ENCODE measurements at places on chromosomes 7 and 10.

- DNase-seq = no peak
These were observed 55.4 kb downstream of the GRID1 start for GRCh38 chr10:86311190-86311589.

DNA sequence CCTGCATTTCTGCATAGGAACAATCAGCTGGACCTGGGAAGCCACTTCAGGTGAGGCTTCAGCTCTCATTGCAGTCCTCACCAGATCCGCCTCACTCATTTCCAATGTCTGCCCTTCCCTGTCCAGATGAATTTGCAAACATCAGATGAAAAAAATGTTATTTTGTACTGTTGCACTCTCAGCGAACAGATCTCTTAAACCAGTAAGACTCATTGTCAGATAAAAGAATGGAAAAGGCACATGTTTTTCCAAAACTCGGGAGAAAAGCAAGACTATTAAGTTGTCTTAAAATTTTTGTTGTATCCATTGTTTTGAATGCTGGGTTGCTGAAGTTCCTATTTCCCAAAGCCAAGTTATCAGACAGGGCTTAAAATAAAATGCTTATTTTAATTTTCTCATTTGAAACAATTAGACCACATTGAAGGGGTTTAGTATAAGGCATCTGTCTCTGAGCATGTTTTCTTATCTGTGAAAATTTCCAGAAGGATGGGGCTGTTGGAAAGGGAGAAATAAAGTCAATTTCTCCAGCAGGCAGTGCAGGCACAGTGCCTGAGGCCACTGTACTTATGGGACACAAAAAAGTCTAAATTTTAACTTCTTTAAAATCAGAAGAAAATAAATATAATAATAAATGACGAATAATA lies 396.8 kb downstream of the KCNMA1 start:
- DNase-seq = no peak

DNA sequence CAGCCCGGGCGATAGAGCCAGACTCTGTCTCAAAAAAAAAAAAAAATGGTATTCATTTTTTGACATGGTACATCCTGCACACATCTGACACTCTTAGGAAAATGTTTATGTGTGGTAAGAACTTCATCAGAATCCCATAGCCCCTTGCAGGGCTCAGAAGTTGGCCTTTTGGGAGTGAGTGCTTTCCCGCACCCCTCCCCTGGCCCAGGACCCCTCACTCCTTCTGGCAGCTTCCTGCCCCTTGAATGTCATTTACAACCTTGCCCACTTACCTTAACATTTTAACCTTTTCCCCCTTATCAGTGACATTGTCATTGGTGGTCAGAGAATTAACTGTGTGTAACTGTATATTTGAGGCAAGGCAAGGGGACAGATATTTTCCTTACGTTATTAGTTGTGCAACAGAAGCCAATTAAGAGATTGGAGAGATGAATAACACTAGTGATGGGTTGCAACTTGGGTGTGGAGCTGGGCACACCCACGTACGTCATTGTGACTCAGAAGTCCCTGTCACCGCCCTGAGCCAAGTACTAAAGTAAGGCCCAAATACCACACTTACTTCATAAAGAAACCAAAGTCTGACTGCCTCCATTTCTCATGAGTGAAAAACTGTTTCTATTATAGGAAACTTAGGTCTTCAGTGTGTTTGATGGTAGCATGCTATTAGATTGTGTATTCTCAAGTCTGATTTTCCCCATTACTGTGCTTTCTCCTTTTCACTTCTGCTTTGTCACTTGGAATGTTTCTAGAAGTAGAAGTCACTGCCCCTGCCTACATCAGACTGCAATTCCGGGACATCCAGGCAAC lies 31.6 kb downstream of the OGDH start:
- DNase-seq = no peak

DNA sequence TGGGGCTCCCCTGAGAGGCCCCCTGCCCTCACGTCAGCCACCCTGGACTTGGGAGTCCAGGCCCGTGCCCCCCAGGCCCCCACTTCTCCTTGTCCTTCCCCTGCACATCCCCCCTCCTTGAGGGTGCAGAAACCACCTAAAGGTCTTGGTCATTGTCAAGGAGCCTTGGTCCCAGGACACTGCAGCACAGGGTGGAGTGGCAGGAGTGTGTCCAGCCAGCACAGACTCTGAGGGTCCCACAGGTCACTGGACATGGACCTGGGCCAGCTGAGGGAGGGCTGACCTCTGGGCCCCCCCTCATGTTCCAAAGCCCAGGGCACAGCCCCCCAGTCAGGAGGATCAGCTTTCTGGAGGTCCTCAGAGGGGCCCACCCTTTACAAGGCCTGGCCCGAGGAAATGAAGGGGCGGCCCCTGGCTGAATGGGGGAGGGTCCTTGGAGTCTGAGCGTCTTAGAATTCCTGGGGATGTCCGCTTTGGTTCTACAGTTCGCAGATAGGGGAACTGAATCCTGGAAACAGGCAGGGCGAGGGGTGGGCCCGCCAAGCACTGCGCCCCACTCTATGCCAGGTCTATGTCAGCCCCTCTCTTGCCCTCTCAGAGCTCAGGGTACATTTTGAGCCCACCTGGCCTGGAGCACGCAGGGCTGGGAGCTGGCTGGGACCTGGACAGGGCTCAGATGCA lies 54.0 kb downstream of the PWWP2B start:
- no peak for DNase-seq

GRCh38 chr7:134480730-134481129 lies 21.8 kb upstream of the AKR1B1 start:
- DNase-seq = no peak

GRCh38 chr7:73823873-73824592 lies 6.8 kb upstream of the CLDN4 start:
- no peak for DNase-seq

DNA sequence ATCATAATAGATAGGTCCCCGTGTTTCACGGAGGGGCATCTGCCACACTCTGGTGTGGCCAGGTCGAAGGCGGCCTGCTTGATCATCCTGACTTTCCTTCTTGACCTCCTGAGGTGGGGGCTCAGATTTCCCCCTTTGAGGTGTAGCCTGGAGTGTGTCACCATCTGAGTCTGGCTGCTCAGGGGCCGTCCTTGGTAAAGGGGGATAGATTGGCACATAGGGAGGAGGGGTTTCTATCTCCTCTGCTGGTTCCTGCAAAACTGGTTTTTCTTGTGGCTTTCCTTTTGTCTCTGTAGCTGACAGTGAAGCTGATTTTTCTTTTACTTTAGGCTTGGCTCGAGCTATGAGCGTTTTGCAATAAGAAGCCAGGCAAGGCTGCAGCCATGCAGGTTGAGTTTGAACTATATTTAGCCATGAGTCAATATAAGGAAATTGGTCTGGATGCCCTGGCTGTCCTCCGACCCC lies 7.1 kb upstream of the ZNF117 start:
- no peak for DNase-seq

DNA sequence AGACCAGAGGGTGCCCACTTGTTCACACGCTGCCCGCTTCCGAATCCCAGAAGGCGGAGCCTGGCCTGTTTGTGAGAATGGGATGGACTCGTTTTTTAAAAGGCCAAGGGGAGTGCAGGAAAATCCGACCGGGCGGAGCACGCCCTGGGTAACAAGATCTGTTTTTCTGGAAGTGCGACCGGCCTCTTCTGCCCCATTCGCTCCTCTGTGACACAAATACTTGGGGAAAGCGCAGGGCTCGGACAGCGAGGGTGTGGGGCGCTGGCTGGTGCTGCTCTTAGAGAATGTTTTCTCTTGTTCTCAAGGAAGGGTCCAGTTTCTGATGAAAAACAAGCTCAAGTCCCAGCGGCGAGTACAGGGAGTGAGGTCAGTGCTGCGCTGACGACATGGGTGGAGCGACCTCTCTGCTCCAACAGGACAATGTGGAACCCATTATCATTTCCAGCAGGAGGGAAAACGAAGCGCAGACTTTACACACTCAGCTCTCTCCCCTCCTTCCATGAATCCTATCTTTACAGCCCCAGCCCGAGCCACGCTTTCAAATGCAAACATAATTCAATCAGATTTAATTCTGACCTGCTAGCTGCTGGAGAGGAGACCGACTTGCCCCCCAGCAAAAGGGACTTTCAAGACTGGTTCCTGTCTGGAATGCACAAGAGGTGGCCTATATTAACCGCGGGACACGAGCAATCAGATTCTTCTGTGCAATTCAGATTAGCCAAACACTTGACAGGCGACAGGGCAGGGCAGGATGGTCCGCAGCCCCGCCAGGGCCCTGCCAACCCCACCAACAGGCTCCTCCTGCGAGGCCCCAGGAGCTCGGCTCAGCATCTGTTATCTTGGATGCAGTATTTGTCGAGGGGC lies 1.1 kb downstream of the RADIL start:
- no peak for DNase-seq

GRCh38 chr7:6649241-6649961 lies 12.3 kb downstream of the ZNF316 start:
- no peak for DNase-seq

GRCh38 chr7:77759294-77759889 lies 38.8 kb downstream of the TMEM60 start:
- peak; percentile 22 for DNase-seq

- DNase-seq = no peak
These were observed 10.8 kb upstream of the CSGALNACT2 start for GRCh38 chr10:43127442-43127841.

GRCh38 chr10:96651998-96652431 lies 65.2 kb upstream of the TM9SF3 start:
- DNase-seq = peak; percentile 73

DNA sequence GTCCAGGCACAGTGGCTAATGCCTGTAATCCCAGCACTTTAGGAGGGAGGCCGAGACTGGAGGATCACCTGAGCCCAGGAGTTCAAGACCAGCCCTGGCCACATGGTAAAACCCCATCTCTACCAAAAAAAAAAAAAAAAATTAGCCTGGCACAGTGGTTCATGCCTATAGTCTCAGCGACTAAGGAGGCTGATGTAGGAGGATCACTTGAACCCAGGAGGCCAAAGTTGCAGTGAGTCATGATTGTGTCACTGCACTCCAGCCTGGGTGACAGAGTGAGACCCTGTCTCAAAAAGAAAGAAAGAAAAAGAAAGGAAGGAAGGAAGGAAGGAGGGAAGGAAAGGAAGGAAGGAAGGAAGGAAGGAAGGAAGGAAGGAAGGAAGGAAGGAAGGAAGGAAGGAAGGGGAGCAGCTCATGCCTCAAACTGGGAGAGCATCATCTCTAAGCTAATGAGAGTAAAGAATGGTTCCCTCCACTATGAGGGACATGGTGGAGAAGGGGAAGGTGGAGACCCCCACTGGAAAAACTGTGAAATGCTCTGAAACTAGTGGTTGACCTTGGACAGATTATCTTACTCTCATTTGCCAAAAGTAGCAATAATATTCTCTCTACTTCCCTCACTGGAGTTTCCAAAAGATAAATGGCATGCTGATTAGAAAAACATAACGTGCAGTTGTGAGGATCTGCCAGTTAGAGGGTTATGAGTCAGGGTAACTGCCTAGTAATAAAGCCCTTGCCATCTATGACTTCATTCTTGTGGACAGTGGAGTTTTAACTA lies 16.8 kb downstream of the GIMAP5 start:
- DNase-seq = no peak

- no peak for DNase-seq
These were observed 102.1 kb upstream of the KCND2 start for GRCh38 chr7:120170834-120171233.

DNA sequence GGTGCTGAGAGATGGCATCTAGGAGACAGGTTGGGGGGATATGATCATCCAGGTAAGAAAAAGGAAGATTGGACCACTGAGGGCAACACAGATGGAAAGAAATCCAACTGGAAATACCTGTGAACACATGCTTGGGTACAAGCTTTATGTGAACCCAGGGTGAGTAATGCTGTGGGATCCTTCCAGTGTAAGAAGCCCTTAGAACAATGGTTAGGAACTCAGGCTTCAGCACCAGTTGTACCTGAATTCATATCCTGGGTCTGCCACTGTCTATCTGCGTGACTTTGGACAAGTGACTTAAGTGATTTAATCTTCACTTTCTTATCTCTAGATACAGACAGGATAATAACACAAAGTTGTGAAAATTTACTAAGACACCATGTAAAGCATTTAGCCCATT lies 131.0 kb downstream of the ST7 start:
- DNase-seq = no peak

DNA sequence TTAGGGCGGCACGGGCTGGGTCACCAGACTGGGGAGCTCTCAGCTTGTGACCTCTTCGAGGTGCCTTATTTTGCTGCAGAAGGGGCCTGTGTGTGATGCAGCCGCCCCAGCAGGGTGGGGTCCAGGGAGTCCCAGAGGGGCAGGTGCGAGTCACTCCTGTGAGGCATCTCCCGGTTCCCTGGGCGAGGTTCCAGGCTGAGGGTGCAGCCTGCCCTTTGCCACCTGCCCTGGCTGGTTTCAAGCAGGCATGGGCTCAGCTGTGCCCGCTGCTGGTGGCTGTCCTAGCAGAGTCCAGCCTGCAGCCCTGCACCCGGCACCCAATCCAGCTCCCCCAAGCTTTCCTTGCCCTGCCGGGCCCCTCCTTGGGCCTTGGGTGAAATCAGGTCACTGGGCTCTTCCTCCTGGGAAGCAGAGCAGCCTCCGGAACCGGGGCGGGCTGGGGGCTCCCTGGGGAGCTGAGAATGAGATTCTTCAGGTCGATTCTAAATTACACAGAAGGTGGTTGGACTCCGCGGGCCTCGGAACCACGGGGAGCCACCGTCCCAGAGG lies 64.8 kb downstream of the PWWP2B start:
- DNase-seq = no peak

- DNase-seq = no peak
These were observed 194.4 kb upstream of the IMMP2L start for GRCh38 chr7:111756687-111757178.

DNA sequence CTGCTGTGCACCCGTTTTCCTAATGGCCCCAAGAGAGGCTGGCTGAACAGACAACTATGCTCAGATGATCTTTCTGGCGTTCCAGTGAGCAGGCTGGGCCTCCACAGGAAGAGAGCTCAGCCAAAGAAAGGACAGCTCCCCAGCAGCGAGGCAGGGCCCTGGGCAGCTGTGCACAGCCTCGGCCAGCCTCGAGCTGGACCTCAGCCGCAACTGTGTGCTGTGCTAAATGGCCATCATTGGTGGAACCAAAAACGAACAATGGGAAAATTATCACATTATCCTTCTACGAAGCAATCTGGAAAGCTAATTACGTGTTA lies 97.5 kb downstream of the CTBP2 start:
- DNase-seq = no peak

- DNase-seq = no peak
These were observed 62.3 kb downstream of the RAMP3 start for GRCh38 chr7:45219801-45220435.

GRCh38 chr10:132878091-132878729 lies 64.2 kb downstream of the CFAP46 start:
- no peak for DNase-seq

- no peak for DNase-seq
These were observed 32.0 kb downstream of the SRRM3 start for GRCh38 chr7:76233538-76234281.

DNA sequence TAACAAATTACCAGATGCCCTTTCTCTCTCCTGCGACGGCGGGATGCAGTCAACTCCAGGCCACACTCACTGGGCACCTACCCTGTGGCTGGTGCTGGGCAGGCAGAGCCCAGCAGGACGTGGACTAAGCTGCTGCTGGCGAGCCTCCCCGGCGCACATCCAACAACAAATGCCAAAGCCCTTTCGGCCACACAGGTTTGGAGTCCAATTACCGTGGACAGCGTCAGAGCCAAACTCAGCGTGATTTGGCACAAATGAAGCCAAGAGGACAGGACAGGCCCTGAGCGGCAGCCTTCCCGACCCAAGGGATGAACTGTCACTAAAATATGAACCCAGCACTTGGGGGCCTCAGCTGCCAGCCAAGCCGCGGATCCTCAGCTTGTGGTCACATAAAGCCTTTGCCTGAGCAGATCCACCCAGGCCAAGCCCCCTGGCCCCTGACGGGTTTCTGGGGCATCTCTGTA lies 28.4 kb downstream of the DAGLB start:
- DNase-seq = no peak
